Right ventricle myocardium superior (tissue), 1 donor: ENCODE measurements at places on chromosomes 5 and 9. TPM values are rescaled to one million over a fixed set of nuclear protein-coding genes. Genes with fewer than 3 reads are reported as not detected.

DNA sequence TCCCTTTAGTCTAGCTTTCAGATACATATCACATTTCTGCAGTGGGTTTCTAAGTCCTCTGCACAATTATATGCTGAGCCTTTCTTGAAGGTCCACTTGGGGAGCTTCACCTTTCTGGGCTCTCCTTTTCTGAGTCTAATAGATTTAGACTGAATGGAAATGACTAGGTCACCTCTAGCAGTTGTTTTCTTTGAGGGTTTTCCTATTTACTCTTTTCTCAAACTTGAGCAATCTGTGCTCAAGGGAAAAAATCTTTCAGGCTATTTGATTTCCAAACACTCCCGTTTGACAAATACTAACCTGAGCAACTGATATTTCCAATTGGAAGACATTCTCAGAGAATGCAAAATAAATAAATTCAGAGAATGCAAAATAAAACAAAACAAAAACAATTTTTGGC, 39.0 kb downstream of the ISOC1 start:
- no peak for DNase-seq

GRCh38 chr5:161614342-161614741, 67.8 kb upstream of the GABRB2 start:
- no peak for DNase-seq

DNA sequence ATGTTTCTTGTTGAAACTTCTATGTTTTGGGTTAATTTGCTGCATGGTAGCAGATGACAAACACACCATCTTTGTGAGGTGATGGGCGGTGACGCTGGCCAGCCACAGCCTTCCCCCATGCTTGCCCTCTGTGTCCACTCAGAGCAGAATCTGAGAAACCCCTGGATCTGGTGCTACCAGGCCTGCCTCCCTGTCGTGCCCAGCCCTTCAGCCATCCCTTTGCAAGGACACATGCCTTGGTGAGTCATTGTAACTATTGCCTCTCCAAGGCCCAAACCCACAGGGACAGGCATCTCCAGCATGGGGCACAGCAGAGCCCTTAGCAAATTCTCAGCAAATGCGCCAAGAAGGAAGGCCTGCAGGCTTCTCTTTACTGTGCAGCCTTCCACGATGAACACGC, 48.1 kb upstream of the FCN1 start:
- peak; percentile 24 for DNase-seq

DNA sequence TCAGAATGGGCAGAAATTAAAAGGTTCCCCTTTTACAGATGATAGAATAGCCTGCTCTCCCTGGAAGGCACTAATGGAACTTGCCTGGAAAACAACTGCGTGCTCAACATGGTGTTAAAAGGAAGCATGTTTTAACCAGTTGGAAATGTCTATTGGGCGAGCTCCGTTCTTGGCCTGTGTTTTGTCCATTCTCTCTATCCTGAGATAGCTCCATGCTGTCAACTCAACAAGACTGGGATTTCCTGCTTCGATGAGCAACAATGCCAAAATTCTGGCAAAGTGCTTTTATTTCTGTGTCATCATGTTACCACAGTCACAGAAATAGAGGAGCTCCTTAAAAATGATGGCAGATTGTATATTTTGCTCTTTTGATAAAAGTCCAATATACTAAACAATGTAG, 198.3 kb downstream of the PLK2 start:
- no peak for DNase-seq

GRCh38 chr9:83012922-83013838, 49.8 kb downstream of the RASEF start:
- no peak for DNase-seq

DNA sequence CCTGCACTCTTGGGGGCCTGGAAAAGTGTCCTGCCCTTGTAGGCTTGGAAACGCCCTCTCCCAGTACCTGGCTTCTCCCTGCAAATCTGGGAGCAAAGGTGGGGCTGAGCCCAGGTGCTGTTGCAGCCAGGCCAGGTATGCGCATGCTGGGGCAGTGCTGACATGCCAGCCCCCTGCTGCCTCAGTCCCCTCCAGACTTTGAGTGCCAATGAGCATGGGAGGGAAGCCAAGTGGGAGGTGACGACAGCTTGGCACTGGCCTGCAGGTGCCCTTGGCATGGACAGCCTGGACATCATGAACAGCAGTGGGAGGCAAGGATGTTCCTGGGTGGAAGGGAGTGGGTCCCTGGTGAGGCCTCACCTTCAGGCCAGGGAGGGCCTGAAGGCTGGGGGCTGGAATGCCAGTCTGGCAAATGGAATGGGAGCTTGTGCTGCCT, 1494.4 kb upstream of the NUDT12 start:
- no peak for DNase-seq

DNA sequence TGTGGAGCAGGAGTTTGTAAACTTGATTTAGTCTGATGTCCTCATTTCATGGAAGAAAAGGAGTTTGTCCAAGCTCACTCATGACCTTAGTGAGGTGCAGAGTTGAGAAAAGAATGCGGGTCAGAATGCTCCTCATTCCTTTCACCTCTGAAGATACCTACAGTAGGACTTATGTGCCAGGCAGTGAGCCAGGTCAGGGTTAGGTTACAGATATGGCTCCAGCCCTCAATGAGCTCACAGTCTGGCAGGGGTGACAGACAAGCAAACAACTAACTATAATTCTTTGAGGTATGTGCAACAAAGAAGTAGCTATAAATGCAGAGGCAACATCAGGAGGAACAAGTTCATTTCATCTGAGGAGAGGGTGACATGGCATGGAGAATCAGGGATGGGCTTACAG, 102.5 kb downstream of the SPATA31D1 start:
- DNase-seq: no peak

GRCh38 chr5:132013006-132013689, 1.7 kb upstream of the ACSL6 start:
- no peak for DNase-seq

DNA sequence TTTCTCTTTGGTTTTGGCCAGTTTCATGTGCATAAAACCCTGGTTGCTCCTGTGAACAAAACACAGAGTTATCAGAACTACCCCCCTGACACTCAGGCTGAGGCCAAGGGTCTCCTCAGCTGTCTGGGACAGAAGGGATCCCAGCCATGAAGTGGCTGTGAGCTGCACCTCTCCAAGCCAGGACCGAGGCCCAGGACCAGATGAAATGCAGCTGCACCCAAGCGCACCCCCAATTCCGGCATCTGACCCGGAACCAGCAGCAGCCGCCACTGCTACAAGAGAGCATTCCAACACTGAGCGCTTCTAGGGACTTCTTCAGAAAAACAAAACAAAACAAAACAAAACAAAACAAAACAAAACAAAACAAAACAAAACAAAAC, 16.0 kb upstream of the SLC25A51 start:
- no peak for DNase-seq

DNA sequence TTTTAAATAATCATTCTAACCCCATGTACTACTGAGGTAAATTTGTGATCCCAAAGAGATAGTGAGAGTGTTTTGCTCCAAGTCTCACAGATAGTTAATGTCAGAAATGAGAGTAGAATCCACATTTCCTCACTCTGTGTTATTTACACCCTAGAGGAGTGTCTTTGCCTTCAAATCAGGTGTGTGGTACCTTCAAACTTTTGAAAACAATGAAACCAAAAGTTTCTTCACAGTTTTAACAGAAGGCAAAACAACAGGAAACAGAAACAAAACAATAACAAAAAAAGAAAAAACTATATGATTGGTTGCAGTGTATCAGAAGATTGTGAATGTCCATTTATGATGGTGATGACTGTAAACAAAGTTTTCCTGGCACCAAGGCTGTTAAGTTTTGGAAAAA, 85.9 kb downstream of the ERBIN start:
- no peak for DNase-seq

- no peak for DNase-seq
Observed at GRCh38 chr5:121024416-121025311, 560.6 kb downstream of the PRR16 start.

DNA sequence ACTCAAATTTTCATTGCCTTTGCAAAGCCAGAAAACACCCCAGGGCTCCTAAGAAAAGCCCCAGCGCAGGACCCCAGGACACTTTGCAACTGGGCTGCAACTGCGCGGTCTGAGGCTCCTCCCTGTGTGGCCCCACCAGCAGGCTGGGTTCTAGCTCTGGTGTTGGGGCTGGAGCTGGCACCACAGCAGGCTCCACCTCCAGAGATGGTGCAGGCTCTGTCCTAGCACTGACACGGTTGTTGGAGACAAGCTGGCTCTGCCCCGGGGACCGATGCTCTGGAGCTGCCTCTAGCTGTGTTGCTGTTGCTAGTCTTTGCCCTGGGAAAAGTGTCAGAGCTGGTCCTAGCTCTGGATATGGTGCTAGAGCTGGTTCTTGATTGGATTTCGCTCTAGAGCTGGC, 13.6 kb downstream of the LCN10 start:
- no peak for DNase-seq

GRCh38 chr9:75487856-75488718, 399.8 kb downstream of the OSTF1 start:
- DNase-seq: peak; percentile 49

DNA sequence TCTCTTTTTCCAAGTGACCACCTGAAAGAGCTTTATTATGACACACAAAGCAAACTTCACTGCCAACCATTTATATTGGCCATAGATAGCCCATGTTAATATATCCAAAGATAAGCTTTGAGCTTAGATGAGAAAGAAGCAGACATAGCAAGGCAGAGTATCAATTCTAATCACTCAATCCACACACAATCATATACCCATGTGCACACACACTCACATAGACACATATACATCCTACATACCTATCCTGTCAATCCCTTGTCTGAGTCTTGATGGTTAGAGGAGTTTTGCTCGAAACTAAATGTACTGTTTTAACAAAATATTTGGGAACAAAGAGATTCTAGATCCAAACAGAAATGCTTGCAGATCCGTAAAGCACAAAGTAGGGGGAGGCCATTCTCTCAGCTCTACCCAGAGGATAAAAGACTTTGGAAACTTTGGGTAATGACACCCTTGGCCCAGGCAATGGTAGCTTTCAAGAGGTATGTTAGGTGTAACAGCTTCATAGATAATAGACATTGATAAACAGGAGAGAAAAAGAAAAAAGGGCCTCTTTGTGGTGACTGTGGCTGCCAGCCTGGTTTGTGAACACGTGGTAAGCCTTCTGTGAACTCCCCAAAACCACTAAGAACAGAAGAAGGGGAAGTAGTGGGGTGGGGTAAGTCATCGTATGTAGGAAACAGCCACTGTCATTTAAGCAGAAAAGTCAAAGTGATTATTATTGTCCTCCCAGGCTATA, 121.6 kb downstream of the TLR4 start:
- DNase-seq: no peak

ADAMTS13 gene
- 2.8 TPM for total RNA-seq

MAMDC4 gene
- 13.2 TPM for total RNA-seq
